Kidney capillary endothelial cell (primary cell): ENCODE measurements at places on chromosomes 7 and 10.

DNA sequence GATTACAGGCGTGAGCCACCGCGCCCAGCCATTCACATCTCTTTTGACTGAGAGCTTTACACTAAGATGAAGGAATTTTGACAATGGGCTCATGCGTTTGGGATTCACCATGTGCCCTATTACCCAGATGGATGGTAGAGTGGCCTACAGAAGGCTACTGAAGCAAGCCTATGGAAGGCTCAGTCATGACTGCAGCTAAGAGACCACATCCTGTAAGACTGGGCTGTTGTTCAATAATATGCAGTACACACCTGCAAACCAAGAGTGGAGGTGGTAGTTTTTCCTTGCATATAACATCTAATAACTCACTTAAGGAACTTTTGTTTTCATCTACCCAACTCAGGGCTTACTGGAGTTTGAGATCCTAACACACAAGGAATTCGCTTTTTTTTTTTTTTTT lies 6.1 kb upstream of the WIPI2 start:
- DNase-seq, result no peak

DNA sequence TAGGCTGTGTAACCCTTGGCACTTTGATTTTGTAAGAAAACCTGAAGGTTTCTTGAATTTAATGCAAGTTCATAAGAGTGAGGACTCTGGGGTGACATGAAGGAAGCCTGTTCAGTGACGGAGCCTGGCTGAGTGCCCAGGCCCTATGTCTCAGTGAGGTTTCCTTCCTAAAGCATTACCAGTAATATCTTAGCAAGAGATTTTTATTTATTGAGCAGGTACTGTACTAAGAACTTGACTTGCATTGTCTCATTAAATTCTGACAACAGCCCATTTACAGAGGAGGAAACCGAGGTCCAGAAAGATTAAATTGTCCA lies 197.2 kb downstream of the HECW1 start:
- DNase-seq, result peak; percentile 24

GRCh38 chr7:124056234-124056633 lies 23.4 kb upstream of the TMEM229A start:
- no peak for DNase-seq

GRCh38 chr7:80137410-80137809 lies 2.8 kb downstream of the GNAI1 start:
- no peak for DNase-seq
